ENCODE measurements at places on chromosomes 3 and 15.

DNA sequence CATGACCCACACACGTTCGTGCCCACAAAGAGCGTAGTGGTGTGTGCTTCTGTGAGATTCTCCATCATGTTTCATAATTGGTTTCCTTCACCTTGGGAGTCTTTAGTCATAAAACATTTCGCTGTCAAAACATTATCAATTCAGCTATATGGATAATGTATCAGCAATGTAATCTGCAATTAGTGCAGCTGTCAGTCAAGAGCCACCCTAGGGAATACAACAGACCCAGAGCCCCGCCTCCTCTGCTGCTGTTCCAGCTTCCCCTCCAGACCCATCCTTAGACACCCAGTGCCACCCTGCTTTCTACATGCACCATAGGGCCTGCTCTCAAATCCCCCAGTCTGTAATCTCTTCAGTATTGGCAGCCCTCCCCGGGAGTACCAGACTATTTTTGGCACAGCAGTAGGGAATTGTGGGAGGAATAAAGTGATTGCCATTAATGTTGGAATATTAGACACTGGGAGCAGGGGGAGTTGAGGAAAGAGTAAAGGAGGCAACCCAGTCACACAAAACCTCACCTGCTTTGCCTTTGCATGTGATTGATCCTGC, 31.5 kb upstream of the C3orf80 start:
- DNase-seq = no peak

GRCh38 chr3:178485756-178486155, 50.5 kb upstream of the KCNMB2 start:
- peak; percentile 98 for DNase-seq

DNA sequence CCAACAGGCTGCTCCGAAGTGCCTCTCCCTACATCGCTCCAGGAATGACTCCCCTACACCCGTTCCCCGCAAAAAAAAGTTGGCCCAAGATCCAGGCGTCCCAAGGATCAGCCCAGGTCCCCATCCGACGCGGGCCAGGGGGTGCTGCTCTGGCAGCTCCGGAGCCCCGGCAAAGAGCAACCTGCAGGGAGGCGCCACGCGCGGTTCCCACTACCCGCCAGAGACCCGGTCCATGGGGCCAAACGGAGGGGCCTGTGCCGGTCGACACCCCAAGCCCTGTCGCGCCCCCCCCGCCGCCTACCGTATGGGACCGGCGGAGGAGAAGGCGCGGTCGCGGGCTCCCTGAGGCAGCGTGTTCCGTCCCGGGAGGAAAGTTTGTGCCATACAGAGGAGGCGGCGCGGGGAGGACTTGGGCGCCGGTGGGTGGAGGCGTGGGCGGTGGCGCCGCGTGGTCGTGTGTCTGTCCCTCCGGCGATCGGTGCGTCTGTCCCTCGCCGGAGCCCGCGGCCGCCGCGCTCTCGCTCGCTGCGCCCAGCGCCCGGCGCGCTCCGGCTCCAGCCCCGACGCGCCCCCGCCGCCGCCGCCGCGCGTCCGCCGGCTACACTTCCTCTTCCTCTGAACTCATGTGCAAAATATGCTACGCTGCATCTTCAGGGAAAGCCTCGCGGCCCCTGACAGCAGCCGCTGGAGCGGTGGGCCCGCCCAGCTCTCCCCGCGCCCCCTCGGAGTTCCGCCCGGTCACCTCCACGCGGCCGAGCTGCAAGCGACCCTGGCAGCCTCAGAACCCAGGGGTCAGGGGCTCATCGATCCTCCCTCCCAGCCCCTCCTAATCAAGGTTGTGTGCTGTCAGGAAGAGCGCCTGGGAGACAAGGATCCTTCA, at the start of gene RFTN1:
TSS of gene RFTN1 (minus strand) at position 559 of the 880 bp plus-strand sequence. CDS start 19,830 bp downstream, outside the sequence.
- peak; percentile 77 for DNase-seq

- DNase-seq = no peak
These were observed 190.2 kb upstream of the GBE1 start for GRCh38 chr3:81951636-81952035.

GRCh38 chr15:66595931-66596545, 30.2 kb upstream of the LCTL start:
- DNase-seq = peak; percentile 18

DNA sequence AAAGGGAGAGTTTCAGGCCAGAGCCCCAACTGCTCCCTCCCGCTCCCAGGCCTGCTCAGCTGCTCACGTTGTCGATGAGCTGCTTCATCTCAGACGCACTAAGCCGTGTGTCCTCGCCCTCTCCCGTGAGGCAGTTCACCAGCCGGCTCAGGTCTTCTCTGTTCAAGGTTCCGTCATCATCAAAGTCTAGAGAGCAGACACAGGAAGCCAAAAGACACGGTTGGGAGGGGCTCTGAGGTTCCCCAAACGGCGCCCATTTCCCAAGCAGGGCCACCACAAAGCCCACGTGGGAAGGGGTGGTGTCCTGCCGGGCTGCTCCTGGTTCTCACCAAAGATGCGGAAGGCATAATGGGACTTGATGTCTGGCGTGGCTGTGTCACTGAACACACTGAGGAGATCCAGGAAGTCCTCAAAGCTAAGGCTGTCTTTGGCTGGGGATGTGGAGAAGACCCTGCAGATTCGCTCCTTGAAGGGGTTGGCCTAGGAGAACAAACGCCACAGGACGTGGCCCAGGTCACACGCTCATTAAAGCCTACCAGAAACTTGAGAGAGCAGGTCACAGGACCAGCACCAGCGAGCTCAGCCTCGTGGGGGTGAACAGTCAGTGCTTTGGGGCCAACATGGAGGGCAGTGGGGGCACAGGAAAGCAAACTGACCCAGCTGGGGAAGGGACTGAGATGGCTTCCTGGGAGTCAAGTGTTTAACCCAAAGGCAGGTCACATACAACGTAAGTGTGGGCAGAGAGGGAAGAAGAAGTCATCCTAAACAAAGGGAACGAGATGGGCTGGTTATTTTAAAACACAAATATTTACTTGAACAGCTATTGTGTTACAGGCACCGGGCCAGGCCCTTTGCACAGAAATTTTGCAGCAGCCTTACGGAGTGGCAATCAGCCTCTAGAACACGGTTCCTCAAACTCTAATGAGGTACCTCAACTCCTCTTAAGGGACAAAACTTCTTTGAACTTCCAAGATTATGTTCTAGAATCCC, 2.4 kb downstream of the CIB1 start:
- DNase-seq = no peak

DNA sequence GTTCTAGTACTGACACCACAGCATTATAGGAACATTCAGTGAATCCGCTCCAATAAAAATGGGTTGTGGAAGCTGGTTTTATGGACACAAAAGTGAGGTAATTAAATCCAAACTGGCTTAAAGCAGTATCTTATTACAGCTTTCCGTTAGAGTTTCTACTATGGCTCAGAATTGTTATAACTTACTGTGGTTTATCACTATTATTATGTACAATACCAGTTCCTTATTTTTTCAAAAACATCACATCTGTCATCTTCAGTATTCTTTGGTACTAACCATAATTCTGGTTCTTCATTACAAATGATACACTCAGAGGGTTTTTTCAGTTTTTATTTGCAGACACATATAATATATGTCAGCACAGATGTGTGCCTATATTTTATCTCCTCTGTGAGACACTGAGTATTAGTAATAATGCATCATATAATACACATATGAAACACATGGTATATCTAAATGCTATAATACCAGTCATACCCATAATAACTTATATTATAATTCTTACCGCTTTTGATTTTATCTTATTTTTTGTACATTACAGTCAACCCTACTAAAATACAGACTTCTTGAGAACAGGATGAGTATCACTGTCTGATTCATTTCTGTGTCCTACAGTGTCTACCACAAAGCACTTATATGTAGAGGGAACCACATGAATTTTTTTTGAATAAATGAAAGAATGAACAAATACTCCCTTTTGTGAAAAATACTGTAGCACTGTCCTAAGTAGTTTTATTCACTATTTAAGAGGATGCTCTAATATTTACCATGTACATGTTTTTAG, 39.0 kb downstream of the CMSS1 start:
- no peak for DNase-seq

- no peak for DNase-seq
These were observed 33.4 kb downstream of the LEKR1 start for GRCh38 chr3:156859578-156859977.

Measured in RPMI7951 (cell line).